Upper lobe of right lung (tissue), 1 donor: ENCODE measurements at places on chromosomes 7 and 10. TPM values are rescaled to one million over a fixed set of nuclear protein-coding genes. Genes with fewer than 3 reads are reported as not detected.

The SP4 gene
- total RNA-seq: 8.2 TPM

The PNLIPRP1 gene
- total RNA-seq: not detected

The TUBB8 gene
- 0.20 TPM for total RNA-seq

The RARRES2 gene
- 259 TPM for total RNA-seq

GRCh38 chr10:27494116-27494805 lies 9.8 kb upstream of the RAB18 start:
- no peak for DNase-seq

GRCh38 chr7:127258111-127258510 lies 5.4 kb upstream of the GRM8 start:
- DNase-seq: no peak

DNA sequence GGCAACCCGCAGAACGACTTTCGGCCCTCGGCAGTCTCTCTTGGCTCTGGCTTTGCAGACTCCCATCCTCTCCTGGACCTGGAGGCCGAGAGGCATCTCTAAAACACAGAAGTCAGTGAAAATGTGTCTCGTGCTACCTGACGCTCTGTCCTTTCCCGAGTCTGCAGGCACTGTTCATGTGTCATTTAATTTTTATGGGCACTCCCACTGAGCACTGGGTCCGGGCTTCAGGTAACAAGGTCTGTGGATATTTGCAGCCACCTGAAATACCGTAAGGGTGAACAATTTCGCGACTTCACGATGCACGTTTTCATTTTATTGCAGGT lies 96.8 kb downstream of the GLRX3 start:
- no peak for DNase-seq

GRCh38 chr10:131727560-131727959 lies 173.2 kb upstream of the PPP2R2D start:
- peak; percentile 31 for DNase-seq

DNA sequence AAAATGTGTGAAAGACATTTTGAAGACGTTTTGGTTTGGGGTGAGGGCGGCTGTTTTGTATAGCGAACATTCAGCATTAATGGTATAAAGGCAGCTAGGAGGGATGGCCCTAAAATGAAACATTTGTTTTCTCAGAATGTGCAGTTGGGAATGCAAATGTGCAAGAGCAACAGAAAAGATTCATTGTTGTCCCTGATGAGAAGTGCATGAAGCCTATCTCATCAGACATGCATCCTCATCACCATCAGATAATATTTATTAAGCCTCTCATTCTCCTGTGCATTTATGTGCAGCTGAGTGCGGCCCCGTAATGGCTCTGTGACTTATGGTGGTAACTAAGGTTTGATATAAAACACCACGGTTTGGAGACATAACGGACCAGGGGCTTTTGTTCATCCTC lies 199.5 kb downstream of the GFRA1 start:
- DNase-seq: no peak

DNA sequence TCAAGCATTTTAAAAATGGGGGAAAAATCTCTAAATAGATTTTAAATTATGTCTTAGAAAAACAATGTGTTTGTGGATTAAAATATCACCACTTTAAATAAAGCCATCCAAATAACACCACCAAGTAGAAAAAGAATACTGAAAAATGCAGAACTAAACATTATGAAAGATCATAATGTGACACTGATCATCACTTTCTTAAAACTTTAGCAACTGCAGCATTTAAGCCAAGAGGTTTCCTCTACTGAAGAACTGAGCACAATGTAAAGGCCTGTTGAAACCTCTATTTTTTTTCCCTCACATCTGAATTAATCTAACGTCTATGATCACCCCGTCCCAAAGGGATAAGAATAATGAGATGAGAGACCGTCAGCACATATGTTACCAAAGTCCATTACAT lies 18.6 kb downstream of the MINDY3 start:
- DNase-seq: no peak

GRCh38 chr10:84552478-84552877 lies 224.1 kb downstream of the CCSER2 start:
- DNase-seq: no peak

DNA sequence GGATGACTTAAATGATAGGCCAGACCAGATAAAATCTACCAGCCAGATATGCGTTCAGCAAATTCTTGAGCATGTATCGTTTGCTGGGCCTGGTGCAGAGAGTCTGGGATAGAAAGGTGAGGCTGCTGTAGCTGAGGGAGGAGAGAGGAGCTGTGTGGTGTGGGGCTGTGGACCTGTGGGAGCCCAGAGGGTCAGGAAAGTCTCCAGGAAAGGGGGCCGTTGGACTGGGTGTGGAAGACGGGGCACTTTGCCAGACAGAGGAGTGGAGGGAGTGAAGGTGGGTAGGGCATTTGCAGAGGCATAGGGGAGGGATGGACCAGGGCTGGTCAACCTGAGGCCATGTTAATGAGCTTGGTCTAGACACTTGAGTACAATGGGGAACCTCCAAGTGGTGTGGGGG lies 124.7 kb upstream of the UNC5B start:
- DNase-seq: peak; percentile 38

GRCh38 chr10:664301-664700 lies 25.2 kb downstream of the DIP2C start:
- DNase-seq: no peak

DNA sequence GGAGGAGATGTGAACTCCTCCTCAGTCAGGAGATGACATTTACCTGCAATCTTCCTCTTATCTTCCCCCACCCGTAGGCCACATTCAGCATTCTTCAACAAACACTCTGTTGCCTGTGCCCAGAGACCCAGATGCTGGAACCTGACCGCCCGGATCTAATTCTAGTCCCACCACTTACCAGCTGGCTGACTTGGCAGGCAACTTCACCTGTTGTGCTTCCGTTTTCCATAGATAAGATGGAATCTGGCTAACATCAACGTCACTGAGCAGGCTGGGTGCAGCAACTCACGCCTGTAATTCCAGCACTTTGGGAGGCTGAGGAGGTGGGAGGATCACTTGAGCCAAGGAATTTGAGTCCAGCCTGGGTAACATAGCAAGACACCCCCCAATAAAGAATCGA lies 21.3 kb upstream of the FXYD4 start:
- no peak for DNase-seq

DNA sequence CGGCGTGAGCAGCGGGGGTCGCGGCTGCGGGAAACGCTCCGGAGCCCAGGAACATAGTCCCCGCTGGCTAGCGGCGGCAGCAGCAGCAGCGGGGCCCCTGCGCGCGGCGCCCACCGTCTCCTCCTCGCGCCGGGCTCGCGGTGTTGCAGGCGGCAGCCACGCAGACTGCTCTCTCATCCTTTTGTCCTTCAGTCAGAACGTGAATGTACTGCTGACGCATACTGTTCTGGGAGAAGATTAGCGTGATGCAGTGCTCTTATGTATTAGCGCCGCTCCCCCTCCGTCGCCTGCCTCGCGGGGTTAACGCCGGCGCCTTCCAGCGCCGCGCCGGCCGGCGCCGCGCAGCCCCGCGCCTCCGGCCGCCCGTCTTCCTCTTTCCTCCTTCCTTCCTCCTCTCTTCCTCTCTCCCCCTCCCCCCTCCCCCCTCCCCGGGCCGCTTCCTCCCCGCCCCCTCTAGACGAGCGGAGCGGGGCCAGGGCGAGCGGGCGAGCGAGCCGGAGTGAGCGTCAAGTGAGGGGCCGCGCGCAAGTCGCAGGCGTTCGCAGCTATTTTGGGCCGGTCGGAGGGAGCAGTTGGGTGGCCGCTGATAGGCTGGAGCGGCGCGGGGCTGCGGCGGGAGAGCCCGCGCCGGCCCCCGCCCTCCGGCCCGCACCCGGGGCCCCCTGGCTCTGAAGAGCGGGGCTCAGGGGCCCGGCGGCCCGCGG lies 816 bp upstream of the LRRC4 start:
- peak; percentile 66 for DNase-seq
